ENCODE measurements at places on chromosomes 6 and 20.

GRCh38 chr6:8995156-8995555, 559.8 kb upstream of the SLC35B3 start:
- no peak for DNase-seq

DNA sequence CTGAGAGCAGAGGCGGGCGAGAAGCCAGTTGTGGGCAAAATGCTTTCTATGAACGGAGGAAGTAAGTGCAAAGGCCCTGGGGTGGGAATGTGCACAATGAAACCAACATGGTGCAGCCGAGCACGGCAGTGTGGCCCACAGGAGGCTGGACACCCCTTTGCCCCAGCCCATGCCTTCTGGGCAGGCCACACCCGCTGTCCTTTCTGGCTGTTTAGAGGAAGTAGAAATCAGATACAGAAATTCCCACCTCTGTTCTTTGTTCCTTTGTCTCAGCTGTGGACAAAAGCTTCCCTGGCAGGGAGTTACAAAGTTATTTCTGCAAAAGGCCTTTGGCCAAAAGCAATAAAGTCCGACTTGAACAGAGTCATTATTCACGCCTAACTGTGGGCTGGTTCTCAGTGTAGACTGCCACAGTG, 11.9 kb downstream of the SULF2 start:
- DNase-seq, result no peak

DNA sequence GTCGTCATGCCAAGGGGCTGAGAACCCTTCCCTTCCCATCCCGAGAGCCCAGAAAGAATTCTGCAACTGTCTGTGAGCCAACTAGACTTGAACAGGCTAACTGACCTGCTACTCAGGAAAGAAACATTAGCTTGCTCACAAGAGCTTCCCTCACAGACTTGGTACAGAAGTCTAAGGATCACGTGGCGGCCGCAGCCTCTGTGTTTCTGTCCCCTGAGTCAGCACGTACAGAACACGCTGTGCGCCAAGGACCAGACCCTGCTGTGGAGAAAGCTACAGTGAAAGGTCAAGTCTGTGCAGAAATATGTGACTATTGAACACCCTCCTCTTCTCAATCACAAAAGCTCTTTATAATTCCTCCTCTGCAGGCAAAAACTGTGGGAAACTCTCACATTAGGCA, 151.3 kb upstream of the QKI start:
- no peak for DNase-seq

- DNase-seq, result no peak
These were observed 64.2 kb downstream of the FKBP5 start for GRCh38 chr6:35624341-35625070.

Data from T-helper 22 cell (primary cell).